LHCN-M2 (cell line): ENCODE measurements at places on chromosomes 6 and 20. TPM values are rescaled to one million over a fixed set of nuclear protein-coding genes. Genes with fewer than 3 reads are reported as not detected.

- no peak for DNase-seq
Observed at GRCh38 chr6:160238278-160238711, 20.3 kb downstream of the SLC22A2 start.

- DNase-seq, result no peak
Observed at GRCh38 chr6:159450815-159451465, 242.1 kb downstream of the SOD2 start.

The LRP11 gene
- 46.6 and 50.9 TPM in 2 replicates for total RNA-seq

The HLA-DRB5 gene
- total RNA-seq, result 0.11 and 0.13 TPM in 2 replicates

The CCN6 gene
- not detected in 2 replicates for total RNA-seq

The TOX2 gene
- 1.6 and 2.2 TPM in 2 replicates for total RNA-seq

The WFDC10B gene
- total RNA-seq, result 0.38 TPM in 1 of 2 replicates, not detected in the other
